Stimulated activated CD8-positive, alpha-beta memory T cell treated with anti-CD3 and anti-CD28 coated beads, Interleukin-12 subunit alpha, Interleukin-12 subunit beta, amount 100 ng/mL, for 4 hours (primary cell): ENCODE measurements at places on chromosomes 3 and 15.

GRCh38 chr3:20810555-20810954 lies 624.5 kb upstream of the SGO1 start:
- no peak for DNase-seq

DNA sequence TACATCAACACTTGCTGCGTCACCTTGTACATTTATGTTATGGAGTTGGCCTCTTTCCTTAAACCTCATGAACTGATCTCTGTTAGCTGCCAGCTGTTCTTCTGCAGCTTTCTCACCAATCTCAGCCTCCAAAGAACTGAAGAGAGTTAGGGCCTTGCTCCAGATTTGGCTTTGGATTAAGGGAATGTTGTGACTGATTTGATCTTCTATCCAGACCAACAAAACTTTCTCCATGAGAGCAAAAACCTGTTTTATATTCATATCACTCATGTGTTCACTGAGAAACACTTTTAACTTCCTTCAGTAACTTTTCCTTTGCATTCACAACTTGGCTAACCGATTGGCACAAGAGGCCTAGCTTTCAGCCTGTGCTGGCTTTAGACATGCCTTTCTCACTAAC lies 1156.0 kb upstream of the CADM2 start:
- DNase-seq: no peak

DNA sequence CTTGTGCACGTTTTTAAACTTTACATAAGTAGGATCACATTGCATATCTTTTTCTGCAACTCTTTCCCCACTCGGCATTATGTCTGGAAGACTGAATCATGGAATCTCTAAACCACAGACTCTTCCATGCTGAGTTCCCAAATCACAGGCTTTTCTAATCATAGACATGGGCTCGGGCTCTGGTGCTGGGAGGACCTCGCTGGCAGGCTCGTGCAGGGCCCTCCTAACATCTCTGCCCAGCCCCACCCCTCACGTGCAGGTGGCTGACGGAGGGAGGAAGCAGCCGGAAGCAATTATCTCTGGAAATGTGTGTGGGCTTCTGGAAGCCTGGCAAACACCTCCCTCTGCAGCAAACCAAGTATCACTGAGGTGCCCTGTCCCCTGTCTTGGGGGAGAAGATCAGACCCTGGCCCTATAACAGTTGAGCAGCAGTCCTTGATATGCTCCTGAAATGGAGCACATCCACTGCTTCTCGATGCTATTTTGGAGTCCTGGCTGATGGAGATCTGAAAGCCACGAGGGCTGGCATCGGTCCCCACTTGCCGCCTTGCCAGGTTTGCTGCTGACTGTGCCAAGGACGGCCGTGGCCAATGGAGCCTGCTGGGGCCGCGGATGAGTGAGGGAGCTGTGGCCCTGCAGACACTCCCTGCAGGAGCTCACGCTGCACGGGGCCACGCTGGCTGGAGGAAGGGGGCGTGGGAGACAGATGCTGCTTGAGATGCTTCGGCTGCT lies 4.4 kb upstream of the IQSEC1 start:
- DNase-seq: no peak

DNA sequence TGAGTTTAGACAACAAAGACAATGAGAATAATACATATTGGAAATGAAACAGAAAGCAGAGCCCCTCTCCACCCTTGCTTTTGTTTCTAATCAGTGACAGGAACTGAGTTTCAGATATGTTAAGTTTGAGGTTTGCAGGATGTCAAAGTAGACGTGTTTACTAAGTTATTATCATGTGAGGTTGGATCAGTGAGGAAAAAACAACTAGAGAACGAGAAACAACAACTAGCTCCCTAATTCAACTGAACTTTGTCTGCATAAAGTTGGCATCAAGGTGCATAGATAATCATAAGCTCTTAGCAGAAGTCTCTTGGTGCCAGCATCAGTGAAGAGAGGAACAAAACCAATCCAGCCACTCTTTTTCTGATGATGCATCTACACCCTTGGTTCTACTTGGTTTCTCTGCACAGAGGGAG lies 491.1 kb upstream of the NR2F2 start:
- no peak for DNase-seq

DNA sequence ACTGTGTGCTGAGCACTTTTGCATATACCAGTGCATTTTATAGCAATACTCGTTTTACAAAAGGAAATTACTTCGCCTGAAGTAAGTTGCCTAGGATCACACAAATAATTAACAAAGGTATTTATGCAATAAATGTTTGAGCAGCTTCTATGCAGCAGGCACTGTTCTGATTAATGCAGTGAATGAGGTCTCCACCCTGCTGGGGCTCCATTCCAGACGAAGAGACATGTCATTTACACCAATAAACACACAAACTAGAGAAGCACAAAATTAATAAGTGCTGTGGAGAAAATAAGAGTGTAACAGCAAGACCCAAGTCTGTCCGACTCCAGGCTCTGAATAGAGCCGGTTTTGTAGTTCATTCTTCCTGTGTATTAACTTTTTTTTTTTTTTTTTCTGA lies 17.5 kb downstream of the NOX5 start:
- DNase-seq: no peak
